ENCODE measurements at places on chromosomes 13 and 19.

DNA sequence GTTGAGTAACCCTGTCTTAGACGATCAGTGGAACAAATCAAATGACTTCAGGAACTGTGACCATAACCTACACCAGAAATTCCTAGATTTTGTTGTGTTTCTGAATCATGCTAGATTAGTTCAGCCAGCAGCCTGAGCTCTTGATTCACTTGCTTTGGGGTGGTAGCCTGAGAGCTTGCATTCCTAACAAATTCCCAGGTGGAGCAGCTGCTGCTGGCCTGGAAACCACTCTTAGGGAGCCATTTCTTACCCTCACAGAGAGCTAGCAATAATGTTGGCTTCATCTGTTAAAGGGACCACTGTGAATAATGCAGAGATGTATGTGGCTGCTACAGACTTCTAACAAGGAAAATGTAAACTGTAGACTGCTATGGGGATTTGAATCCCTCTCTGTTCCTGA, 388.1 kb upstream of the PRR20A start:
- no peak for DNase-seq

GRCh38 chr19:33767898-33768413, 28.7 kb upstream of the KCTD15 start:
- DNase-seq, result no peak

DNA sequence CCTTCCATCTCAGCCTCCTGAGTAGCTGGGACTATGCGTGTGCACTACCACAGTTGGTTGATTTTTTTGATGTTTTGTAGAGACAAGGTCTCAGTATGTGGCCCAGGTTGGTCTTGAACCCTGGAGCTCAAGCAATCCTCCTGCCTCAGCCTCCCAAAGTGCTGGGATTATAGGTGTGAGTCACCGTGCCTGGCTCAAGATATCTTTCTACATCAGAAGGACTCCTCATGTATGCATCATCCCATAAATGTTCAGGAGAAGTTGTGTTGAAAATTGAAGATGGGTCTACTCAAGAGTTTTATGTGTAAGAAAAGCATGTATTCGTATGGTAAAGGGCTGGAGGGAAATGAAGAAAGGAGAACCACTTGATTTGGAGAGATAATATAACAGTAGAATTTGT, 71.8 kb upstream of the STK24 start:
- DNase-seq, result no peak

DNA sequence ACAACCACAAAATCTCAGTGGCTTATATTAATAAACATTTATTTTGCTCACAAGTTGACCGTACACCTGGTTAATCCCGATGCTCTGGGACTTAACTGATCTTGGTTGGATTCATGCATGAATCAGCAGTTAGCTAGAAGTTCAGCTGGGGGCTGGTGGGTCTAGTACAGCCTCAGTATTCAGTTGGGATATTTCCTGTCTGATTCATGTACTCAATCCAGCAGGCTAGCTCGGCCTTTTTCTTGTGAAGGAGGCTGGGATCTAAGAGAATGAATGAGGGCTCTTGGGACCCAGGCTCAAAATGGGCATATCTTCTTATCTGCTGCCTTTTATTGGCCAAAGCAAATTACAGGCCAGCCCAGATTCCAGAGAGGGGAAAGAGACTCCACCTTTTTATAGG, 178.8 kb downstream of the KCTD12 start:
- no peak for DNase-seq
